ENCODE measurements at places on chromosomes 2 and 18.

- no peak for DNase-seq
Measured at GRCh38 chr2:177692783-177693269, 300.3 kb downstream of the AGPS start.

GRCh38 chr18:45745817-45746461 lies 22.0 kb downstream of the SLC14A1 start:
- no peak for DNase-seq

DNA sequence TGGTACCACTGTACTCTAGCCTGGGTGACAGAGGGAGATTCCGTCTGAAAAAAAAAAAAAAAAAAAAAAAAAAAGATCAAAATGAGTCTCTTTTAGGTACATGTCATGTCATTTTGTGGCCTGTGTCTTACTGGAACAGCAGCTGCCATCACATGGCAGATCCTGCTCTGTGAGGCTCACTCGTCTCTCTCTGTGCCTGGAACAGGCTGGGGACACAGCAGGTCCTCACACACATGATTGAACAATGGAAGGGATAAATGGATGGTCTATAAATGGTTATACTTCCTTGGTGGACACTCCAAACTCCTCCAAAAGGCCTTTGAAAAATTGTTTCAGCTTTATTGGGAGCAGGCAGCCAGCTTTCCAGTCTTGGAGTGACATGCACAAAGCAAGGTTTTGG lies 236.2 kb upstream of the COPS8 start:
- no peak for DNase-seq

GRCh38 chr2:207338610-207339009 lies 172.9 kb upstream of the KLF7 start:
- no peak for DNase-seq

DNA sequence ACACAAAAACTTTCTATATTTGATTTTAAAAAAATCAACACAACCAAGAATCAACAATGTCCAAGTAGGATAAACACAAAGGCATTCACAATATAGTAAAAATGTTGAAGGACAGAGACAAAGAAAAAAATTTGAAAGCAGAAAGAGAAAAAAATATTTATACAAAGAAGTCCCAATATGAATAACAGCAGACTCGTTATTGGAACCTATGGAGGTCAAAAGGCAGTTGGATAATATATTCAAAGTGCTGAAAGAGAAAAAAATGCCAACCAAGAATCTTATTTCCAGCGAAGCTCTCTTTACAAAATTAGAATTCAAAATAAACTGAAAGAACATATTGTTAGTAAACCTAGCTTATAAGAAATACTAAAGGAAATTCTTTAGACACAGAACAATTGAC lies 859.5 kb downstream of the LRP1B start:
- no peak for DNase-seq

- no peak for DNase-seq
Measured at GRCh38 chr18:3520230-3521085, 70.5 kb downstream of the TGIF1 start.
